ENCODE measurements at places on chromosomes 12 and 14.

GRCh38 chr12:32100361-32100760 lies 6.3 kb upstream of the BICD1 start:
- no peak for DNase-seq

DNA sequence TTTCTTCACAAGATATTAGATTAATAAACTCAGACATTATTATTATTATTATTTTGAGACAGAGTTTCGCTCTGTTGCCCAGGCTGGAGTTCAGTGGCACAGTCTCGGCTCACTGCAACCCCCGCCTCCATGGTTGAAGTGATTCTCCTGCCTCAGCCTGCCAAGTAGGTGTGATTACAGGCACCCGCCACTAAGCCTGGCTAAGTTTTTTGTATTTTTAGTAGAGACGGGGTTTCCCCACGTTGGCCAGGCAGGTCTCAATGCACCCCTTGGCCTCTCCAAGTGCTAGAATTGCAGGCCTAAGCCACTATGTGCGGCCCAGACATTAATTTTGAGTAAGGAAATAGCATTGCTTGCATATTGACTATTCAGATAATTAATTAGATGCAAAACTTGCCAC lies 554.9 kb upstream of the LRFN5 start:
- no peak for DNase-seq

DNA sequence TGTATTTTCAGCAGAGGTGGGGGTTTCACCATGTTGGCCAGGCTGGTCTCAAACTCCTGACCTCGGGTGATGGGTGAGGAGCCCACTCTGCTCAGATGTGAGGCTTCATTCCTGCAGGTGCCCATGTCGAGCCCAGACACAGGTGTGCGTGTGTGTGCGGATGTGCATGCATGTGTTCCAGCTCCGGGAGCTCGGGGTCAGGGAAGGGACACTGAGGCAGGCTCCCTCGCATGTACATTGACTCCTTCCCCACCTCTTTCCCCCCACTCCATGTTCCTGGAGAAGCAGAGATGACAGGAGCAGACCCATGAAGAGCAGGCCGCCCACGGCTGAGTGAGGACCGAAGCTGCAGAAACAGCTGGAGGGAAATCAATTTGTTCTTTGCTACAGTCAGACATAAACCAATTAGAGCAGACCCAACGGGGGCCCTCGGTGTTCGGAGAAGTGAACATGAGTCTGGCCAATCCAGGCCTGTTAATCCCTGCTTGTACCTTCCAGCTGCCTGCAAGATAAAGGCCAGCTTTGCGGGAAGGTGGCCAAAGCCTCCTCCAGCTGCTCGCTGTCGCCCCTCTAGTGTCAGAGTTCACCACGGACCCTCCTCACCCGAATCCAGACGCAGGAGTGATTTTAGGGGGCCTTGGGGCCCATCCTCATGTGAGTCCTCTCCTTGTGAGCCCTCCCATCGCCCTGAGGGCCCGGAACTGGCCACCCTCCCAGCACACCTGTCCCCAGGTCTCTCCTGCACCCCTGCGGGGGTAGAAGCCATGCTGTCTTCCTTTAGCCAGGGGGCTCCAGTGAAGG lies 321.0 kb upstream of the RTL1 start:
- no peak for DNase-seq

- no peak for DNase-seq
Measured at GRCh38 chr12:54598970-54599369, 10.5 kb upstream of the PPP1R1A start.

GRCh38 chr14:21023174-21023573 lies 1.7 kb downstream of the NDRG2 start:
- DNase-seq: no peak

DNA sequence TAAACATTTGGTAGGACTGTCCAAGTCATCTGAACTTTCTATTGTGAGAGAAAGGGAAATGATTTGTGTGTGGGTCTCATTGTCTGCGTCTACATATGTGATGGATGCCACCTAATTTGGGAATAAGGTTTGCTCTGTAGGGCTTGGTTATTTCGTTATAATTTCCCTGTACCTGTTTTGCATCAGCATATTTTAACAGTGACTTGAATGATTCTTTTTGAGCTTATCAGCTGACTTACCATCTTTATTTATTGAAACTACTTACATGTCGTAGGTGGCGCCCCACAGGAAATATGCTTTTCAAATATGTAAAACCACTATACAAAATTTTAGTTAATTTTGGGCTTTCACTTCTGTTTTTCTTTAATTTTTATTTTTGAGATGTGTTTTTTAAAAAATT lies 56.5 kb upstream of the BCAT1 start:
- DNase-seq: no peak

- peak; percentile 54 for DNase-seq
Measured at GRCh38 chr12:15527201-15528080, 205.1 kb downstream of the PTPRO start.

GRCh38 chr12:46363582-46364299 lies 8.8 kb downstream of the SLC38A2 start:
- DNase-seq: no peak

- no peak for DNase-seq
Measured at GRCh38 chr12:120422892-120423456, 14.9 kb upstream of the COX6A1 start.

GRCh38 chr14:85535991-85536832 lies 6.3 kb downstream of the FLRT2 start:
- peak; percentile 76 for DNase-seq

GRCh38 chr14:83529531-83529930 lies 1995.9 kb upstream of the SEL1L start:
- no peak for DNase-seq

GRCh38 chr12:22283006-22283506 lies 51.5 kb downstream of the ST8SIA1 start:
- DNase-seq: peak; percentile 79

DNA sequence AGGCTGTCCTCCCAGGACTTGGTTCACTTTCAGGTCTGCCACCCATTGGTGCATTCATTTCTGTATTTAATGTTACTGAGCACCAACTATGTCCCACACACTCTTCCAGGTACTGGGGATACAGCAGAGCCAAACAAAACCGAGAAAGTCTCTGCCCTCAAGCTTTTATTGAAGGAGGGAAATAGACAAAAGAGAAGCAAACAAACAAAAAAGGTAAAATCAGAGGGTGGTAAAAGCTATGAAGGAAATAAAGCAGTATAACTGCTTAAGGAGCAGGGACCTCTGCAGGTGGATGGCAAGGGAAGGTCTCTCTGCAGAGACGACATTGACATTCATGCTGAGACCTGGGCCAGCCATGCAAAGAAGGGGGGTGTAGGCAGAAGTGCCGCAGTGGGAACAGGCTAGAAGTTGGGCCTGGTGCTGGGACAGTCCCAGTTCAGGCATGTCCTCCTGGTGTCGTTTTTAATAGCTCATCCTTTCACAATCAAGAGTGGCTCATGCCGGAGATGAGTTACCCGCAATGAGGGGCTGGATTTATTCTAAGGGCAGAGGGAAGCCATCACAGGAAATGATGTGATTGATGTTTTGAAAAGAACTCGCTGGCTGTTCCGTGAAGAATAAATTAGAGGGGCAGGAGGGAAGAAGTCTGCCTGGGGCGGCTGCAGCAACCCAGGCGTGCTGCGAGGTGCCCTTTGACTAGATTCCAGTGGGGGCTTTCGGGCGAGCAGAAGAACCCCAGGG lies 72.8 kb downstream of the IRF2BPL start:
- DNase-seq: peak; percentile 78

DNA sequence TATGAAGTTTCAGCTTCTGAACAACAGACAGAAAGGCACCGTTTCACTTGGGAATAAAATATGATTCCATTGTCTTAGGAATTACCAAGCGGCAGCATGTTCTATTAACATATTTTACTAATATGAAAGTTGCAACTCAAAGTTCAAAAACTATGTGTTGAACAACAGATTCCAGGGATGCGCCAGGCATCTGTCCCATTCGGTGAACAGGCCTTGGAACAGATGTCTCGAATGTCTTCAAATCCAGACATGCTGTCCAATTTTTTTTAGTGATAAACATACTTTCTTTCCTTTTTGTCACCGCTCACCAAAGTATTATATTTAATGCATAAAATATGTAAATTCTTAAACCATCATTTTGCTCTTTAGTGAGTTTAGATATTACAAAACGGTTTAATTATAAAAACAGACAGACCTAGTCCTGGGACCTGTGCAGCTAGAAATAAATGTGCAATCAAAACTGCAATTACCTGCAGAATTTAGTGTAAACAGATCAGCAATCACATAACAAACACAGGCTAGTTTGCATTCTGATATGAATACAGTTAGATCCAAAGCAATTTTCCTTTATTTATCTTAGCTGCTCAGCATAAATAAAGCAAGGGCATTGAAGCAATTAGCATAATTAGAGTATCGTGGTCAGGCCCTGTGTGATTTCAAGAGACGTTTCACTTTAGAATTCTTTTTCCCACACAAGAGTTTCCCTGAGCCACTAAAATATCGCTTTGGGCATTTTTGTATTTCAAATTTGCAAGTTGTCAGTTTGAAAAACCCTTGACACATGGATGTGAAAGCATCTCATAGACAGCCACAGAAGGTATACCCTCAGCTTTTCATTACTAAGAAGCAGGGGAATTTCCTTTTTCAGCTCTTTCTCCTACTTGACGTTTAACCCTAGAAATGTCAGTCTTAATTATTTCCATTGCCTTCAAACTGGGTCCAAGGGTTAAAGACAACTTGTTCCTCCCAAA lies 420.8 kb downstream of the EGLN3 start:
- no peak for DNase-seq

DNA sequence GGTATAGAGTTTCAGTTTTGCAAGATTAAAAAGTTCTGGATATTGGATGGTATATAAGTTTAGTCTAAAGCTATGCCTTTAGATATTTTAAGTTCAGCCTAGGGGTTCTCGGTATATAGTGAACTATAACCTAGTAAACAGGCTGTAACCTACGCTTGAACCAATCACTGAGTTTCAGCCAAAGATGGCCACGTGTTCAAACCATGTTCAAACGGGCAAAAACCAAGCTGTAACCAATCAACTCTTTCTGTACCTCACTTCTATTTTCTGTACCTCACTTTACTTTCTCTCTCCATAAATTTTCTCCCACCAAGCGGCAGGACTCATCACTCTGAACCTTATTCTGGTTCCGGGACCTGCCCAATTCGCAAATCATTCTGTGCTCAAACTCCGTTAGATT lies 1.4 kb downstream of the TMBIM4 start:
- DNase-seq: no peak

GRCh38 chr12:5587711-5588121 lies 155.8 kb downstream of the NTF3 start:
- no peak for DNase-seq

GRCh38 chr12:124240493-124240892 lies 54.4 kb upstream of the RFLNA start:
- DNase-seq: peak; percentile 20

DNA sequence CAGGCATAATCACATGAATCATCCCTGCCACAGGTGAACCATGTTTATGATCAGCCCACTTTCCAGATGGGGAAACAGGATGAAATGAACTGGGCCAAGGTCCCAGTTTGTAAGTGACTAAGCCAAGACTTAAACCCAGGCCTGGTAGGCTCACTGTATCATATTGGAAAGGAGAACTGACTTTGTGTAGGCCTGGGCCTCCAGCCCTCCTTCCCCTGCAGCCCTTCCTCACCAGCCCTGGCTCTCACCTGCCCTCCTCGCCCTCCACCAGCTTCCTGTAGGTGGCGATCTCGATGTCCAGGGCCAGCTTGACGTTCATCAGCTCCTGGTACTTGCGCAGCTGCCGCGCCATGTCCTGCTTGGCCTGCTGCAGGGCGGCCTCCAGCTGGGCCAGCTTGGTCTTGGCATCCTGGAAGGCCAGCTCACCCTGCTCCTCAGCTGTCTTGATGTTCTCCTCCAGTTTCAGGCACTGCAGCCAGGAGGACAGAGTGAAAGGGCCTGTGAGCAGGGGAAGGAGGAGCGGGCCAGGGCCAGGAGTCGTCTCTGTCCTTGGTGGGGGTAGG lies 19.8 kb downstream of the KRT80 start:
- DNase-seq: no peak

DNA sequence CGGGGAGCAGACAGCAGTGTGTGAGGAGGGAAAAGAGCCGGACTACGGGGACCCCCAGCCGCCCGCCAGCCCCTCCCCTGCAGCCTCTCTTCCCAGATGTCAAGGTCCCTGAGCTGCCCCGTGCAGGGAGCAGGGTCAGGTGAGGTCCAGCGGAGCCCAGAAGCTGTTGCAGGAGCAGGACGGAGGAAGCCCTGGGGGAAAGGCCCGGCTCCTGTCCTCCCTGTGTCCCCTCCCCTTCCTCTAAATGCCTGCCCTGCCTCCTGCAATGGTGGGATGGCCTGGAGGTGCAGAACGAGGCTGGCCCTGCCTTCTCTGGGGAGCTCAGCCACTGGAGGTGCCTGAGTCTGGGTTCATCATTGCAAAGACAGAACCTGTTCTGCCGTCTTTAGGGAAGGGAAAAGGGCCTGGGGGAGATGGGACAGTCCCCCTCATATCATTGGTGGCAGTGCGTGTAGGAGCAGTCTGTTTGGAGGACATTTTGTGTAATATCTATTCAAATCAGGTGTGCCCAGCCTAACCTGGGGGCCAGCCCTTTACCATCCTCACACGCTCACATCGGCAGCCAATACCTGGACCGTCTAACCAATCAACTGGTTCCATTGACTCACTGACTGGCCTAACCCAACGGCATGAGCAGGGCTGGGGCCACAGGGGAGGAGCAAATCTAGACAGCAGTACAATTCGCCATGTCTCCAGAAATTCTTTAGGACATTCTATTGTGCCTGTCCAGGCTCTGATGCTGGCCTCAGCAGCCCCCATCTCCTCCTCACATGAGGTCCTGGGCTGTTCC lies 364.1 kb upstream of the SFSWAP start:
- DNase-seq: no peak

GRCh38 chr14:70709726-70710382 lies 68.1 kb downstream of the TTC9 start:
- no peak for DNase-seq

GRCh38 chr12:104049903-104050356 lies at the start of gene GLT8D2:
TSS of gene GLT8D2 (minus strand) at chr12:104050187. CDS start at chr12:104019648, 30,539 bp downstream.
- peak; percentile 81 for DNase-seq

DNA sequence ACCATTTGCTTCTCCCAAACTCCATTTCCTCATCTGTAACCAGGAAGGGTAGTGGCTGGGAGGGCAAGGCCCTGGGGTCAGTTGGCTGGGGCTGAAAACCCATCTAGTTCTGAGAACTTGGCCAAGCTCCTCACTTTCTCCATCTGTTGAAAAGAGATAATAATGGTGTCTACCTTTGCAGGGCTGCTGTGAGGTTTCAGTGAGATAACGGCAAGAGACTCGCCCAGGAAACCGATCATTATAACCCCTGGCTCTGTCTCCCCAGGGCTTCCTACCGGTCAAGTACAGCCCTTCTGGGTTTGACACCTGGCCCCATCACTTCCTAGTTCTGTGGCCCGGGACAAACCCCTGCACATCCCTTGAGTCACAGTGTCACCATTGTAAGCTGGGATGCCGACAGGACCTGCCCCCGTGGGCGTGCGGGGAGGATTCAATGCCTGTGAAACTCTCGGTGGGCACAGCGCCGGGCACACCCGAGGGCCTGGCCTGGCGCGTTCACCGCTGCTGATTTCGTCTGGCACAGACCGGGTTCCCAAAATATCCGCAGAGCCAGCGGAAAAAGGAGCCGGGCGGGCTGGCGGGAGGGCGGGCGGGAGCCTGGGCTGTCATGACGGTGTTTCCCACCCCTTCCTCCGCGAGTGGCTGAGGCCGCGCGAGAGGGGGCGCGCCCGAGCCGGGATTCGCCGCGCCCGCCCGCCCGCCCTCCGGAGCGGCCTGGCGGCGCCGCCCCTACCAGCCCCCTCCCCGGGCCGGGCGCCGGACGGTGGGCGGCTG lies 4.4 kb downstream of the KMT5A start:
- peak; percentile 75 for DNase-seq

GRCh38 chr12:15534322-15534721 lies 212.0 kb downstream of the PTPRO start:
- no peak for DNase-seq

Data from cardiac fibroblast (primary cell).